Lower leg skin (tissue), 4 donors: ENCODE measurements at places on chromosomes 2 and 18. TPM values are rescaled to one million over a fixed set of nuclear protein-coding genes. Genes with fewer than 3 reads are reported as not detected.

DYNAP gene
- total RNA-seq, result not detected

DNA sequence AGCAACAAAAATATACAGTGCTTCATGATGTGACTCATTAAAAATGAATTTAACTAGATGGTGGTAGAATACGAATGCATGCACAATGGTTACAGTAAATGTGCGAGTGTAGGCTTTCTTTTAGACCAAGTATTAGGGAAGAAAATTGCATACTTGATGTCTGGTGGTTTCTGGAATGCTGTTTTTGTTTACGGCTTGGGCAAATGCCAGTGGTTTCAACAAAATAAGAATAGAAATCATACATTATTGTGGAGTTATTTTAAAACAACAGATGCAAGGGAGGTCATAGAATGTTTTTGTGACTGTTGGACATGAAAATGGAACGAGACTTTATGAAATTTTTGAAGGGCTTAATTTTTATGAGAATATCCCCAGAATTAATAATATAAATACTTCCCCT is 580.9 kb downstream of the PLCL1 start:
- no peak for DNase-seq

- DNase-seq, result no peak
Observed at GRCh38 chr2:56624181-56624580, 440.4 kb downstream of the CCDC85A start.

DNA sequence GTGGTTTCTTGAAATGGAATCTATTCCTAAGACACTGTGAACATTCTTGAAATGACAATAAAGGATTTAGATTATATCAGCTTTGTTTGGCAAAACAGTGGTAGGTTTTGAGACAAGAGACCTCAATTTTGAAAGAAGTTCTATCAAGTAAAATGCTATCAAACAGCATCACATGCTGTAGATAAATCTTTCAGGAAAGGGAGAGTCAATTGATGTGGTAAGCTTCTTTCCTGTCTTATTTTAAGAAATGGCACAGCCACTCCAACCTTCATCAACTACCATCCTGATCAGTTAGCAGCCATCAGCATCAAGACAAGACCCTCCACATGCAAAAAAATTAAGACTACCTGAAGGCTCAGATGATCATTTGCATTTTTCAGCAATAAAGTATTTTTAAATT is 495.4 kb downstream of the TRIB2 start:
- DNase-seq, result no peak

DNA sequence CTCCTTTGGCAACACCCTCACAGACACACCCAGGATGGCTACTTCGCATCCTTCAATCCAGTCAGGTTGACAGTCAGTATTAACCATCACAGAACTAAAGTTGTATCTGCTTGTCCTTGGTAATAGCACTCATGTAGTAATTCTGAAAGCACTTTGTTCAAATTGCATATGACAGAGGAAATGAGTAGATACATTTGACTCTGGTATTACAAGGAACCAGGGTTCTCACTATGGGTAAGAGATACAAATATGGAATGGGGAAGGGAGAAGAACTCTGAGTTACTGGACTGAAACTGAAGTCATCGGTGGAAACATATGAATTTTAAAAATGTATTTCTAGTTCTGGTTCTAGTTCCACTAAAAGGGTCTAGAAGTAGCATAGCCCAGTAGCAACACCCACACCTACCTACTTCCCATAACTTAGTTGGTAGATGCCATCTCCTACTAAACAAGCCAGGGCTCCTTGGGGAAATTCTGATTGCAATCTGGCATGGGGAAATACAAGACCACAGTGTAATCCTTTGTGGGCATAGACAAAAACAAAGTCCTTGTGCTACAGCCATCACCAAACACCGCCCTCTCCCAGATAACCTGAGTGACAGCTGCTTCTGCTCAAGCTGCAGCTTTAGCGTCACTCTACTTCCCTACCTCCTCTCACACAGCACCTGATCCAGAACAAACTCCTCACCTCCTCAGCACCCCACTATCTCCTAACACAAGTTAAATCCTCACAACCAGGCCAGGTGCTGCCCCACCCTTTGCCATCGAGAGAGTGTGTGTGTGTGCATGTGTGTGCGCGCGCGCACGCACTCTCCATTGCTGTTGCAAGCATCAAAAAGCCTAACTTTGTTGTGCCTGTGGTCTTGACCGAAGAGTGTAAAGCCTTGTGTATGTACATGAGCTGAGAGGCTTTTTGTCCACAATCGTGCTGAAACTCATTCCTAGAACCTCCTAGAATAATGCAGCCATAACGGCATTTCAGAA is 31.4 kb upstream of the CD226 start:
- no peak for DNase-seq

DNA sequence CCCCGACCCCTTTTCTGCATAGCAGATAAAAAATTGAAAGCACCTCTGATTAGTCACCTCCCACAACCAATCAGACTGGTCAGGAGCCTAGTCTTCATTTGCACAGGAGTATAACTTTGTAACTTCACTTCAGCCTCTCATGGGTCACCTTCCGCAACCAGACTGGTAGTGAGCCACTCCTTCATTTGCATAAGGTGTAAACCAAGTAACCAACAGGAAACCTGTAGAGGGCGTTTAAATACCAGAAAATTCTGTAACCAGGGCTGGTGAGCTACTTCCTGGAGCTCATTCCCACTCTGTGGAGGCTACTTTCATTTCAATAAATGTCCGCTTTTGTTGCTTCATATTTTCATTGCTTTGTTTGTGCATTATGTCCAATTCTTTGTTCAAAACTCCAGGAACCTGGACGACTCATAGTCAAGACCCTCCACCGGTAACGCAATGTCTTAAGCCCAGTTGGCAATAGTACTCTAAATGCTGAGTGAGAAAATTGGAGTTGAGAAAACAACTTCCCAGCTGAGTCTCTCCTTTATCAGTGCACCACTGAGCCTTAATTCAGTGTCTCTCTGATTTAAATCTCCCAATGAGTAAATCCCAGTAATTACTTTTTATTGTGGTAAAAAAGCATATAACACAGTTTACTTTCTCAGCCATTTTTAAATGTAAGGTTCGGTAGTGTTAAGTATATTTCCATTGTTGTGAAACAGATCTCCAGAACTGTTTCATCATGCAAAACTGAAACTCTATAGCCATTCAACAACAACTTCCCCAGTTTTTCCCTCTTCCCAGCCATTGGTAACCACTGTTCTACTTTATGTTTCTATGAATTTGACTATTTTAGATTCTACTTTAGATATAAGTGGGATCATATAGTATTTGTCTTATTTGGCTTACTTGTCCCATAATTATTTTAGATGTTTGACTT is 392.7 kb upstream of the SLC8A1 start:
- no peak for DNase-seq
